Right lung (tissue), 10 donors: ENCODE measurements at places on chromosomes 5 and 9. TPM values are rescaled to one million over a fixed set of nuclear protein-coding genes. Genes with fewer than 3 reads are reported as not detected.

Gene PCDHGA10
- polyA plus RNA-seq = 5.4 TPM

Gene SKIC3
- 98.7 TPM for polyA plus RNA-seq

Gene NIPAL4
- 0.10 TPM for polyA plus RNA-seq

Gene PDCD1LG2
- 0.15 TPM for polyA plus RNA-seq

Gene DBN1
- 121 TPM for polyA plus RNA-seq

Gene GMCL2
- not detected for polyA plus RNA-seq

Gene GPX3
- 140 TPM for polyA plus RNA-seq

Gene CCDC192
- 1.3 TPM for polyA plus RNA-seq

Gene HK3
- 0.70 TPM for polyA plus RNA-seq

Gene C5
- 80.6 TPM for polyA plus RNA-seq

Gene PCDHGB5
- polyA plus RNA-seq = 8.5 TPM

Gene CAMK2A
- polyA plus RNA-seq = 5.7 TPM

Gene LECT2
- polyA plus RNA-seq = 1.7 TPM

Gene PCDHGA2
- polyA plus RNA-seq = 7.3 TPM

Gene MYMK
- polyA plus RNA-seq = not detected

Gene SLC6A3
- 3.9 TPM for polyA plus RNA-seq

Gene PCSK1
- 0.63 TPM for polyA plus RNA-seq

Gene ISL1
- polyA plus RNA-seq = 0.15 TPM

Gene IFNB1
- polyA plus RNA-seq = not detected

Gene ZFP37
- polyA plus RNA-seq = 17.8 TPM

Gene TTC23L
- 4.9 TPM for polyA plus RNA-seq

Gene ITGA2
- 54.2 TPM for polyA plus RNA-seq

Gene ECM2
- 39.3 TPM for polyA plus RNA-seq

Gene GEMIN5
- 17.5 TPM for polyA plus RNA-seq

Gene SOHLH1
- polyA plus RNA-seq = not detected

Gene SAXO1
- polyA plus RNA-seq = 0.18 TPM

Gene N4BP3
- polyA plus RNA-seq = 16.8 TPM

Gene LCN1
- polyA plus RNA-seq = not detected

Gene NOP16
- polyA plus RNA-seq = 24.0 TPM

Gene CCNB1
- polyA plus RNA-seq = 168 TPM

Gene IFNA10
- polyA plus RNA-seq = not detected

Gene GFI1B
- polyA plus RNA-seq = 1.3 TPM

Gene ELAVL2
- 3.5 TPM for polyA plus RNA-seq

Gene FUT7
- polyA plus RNA-seq = not detected
